ENCODE measurements at places on chromosomes 2 and 18.

DNA sequence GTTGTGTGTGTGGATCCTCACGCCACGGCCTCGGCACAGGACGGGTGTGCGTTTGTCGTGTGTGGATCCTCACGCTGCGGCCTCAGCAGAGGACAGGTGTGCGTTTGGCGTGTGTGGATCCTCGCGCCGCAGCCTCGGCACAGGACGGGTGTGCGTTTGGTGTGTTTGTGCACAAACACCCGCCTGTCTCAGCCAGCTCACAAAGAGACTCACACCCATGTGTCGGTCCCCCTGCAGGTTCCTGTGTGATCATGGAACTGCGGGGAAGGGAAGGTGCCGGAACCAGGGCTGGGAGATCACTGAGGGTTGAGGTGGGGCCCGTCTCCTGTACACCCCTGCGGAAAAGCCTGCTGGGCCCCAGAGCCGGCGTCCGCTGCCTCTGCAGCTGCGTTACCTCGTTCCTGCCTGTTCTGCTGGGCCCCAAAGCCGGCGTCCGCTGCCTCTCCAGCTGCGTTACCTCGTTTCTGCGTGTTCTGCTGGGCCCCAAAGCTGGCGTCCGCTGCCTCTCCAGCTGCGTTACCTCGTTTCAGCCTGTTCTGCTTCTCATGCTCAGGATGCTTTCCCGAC, 53.6 kb downstream of the CTDP1 start:
- DNase-seq, result no peak

- no peak for DNase-seq
Measured at GRCh38 chr2:85179541-85179940, 46.3 kb downstream of the TCF7L1 start.

DNA sequence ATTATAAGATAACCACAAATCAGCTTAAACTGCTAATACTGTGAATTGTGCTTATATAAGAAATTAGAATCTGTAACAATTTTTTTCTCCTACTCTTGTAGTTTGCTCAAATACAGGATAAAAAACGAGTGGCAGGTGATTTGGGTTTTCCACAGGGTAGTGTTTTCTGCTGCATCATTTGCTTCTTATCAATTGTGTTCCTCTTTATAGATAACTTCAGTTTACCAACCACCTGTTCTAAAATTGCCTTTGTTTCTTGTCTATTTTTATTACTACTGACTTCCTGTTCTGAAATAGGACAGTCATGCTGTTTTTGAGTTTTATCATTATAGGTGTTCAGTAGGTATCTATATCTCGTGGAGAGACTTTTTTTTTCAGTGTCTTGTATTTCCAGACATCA, 56.9 kb downstream of the MFSD6 start:
- no peak for DNase-seq

DNA sequence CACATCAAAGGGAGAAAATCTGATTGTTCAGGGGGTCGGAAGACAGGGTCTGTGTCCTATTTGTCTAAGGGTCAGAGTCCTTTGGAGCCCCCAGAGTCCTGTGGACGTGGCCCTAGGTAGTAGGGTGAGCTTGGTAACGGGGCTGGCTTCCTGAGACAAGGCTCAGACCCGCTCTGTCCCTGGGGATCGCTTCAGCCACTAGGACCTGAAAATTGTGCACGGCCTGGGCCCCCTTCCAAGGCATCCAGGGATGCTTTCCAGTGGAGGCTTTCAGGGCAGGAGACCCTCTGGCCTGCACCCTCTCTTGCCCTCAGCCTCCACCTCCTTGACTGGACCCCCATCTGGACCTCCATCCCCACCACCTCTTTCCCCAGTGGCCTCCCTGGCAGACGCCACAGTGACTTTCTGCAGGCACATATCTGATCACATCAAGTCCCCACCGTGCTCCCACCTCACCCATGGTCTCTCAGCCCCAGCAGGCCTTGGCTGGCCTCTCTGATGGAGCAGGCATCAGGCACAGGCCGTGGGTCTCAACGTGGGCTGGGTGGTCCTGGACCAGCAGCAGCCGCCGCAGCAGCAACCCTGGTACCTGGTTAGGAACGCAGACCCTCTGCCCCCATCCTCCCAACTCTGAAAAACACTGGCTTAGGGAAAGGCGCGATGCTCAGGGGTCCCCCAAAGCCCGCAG, 3.8 kb downstream of the PROC start:
- DNase-seq, result peak; percentile 17
